ENCODE measurements at places on chromosomes 16 and 17.

GRCh38 chr17:9729735-9730420 lies 61.5 kb downstream of the DHRS7C start:
- DNase-seq: no peak

DNA sequence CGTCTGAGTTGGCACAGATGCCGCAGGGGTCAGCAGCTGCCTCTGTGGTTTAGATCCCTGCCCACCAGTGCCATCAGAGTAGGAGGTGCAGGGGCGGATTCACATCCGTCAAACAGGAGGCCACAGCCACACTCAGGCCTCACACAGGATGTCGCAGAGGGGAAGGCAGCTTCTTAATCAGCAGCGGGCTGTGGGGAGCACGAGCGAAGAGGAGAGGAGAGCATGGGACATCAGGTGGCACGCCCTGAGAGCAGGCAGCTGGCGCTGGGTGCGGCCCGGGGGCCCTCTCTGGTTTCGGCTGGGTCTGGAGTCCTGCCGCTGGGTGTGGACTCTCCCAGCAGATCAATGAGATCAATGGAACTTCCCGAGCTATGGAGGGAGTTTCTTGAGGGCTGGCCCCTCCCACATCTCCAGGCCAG lies 9.6 kb downstream of the LLGL2 start:
- DNase-seq: no peak

- no peak for DNase-seq
Observed at GRCh38 chr16:407253-407652, 5.6 kb downstream of the DECR2 start.

DNA sequence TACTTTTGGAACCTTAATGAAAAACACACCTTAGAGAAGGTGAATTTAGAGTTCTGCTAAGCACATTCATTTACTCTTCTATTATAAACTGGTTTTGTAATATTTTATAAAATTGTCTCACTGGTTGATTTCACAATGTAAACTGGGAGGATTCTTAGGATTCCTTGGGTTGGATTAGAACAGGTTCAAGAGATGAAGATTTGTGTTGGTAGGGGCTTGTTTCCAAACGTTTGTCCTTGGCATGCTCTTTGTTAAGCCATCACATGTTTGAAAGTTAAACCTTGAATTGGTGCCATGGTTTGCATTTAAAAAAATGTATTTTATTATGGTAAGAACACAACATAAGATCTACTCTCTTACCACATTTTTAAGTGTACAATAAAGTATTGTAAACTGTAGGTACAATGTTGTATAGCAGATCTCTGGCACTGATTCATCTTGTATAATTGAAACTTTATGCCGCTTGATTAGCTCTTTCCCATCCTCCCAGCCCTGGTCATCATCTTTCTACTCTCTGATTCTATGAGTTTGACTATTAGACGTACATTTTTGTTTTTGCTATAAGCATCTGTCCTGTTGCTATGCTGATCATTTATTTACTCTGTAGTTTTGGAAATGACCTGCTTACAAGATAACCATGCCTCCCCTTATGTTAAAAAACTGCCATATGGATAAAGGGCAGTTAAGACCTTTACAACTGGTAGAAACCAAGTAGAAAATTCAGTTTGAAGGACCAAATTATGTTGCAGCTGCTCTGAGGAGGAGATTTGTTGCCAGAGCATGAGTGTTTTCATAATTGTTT lies 9.6 kb downstream of the FTO start:
- no peak for DNase-seq

GRCh38 chr16:78094166-78094565 lies 5.3 kb upstream of the WWOX start:
- no peak for DNase-seq

DNA sequence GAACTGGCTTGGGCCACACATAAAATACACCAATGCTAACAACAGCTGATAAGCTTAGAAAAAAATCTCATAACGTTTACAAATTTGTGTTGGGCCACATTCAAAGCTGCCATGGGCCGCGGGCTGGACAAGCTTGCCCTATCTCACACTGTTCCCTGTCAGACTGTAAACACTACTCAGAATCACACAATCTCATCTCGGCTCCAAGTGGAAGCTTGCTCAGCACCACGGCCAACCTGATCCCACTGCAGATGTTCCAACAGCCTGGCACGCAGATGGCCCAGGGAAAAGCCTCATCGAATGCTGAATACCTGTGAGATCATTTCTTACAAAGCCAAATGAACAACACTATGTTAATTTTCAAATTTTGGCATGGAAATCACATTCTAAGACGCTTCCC lies 125.8 kb downstream of the ANKRD11 start:
- no peak for DNase-seq

DNA sequence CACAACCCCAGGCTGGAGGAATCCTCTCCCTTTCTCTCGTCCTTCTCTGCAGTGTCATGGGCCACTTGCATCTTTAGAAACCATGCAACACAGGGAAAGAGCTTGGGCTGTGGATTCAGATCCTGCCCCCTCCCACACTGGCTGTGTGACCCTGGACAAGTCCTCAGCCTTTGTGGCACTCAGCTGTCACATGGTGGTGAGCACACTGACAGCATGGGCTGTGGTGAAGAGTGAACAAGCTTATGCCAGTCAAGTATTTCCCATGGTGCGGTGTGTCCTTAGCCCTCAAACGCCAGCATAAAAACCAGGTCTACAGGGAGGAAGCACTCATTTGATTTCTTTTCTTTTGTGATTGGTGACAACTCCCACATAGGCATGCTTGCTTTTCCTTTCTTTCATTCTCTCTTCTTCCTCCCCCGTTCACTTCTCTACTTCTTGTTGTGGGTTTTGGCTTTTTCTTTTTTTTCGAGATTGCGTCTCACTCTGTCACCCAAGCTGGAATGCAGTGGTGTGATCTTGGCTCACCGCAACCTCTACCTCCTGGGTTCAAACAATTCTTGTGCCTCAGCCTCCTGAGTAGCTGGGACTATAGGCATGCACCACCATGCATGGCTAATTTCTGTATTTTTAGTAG lies 314.2 kb downstream of the CPPED1 start:
- no peak for DNase-seq

GRCh38 chr16:27221576-27222248 lies 18.4 kb downstream of the KDM8 start:
- DNase-seq: no peak

DNA sequence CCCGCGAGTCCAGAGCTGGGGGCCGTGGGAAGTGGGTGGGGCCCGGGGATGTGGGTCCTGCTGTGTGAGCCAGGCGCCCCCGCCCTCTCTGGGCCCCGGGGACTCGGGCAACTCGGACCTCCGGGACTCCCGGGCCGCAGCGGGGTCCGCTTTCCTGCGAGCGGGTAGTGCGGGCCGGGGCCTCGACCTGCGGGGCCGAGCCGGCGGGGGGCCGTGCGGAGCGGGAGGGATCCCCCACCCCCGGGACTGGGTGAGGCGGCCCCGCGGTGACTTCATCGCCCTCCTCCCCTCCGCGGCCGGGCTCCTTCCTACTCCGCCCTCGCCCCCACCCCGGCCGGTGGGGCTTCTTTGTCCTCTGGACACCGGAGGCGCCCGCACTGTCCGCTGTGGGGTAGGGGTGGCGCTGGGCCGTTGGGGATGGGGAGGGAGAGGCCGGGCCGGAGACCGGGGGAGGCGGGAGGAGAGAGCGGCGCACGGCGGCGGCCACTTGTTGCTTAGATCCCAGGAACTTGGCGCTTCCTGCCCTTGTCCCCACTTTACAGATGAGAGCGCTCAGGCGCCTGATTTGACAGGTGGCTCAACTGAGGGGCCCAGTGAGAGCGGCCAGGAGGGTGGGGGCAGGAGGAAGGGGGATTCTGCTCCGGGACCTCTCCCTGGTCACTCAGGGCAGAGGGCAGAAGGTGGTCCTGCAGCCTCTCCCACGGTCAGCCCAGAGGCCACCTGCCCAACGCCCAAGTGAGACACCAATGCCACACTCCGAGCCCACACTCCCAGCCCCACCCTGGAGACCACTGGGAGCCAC lies 874 bp downstream of the CMTM3 start:
- DNase-seq: no peak

GRCh38 chr17:41965694-41966462 lies 717 bp upstream of the CNP start:
- no peak for DNase-seq

DNA sequence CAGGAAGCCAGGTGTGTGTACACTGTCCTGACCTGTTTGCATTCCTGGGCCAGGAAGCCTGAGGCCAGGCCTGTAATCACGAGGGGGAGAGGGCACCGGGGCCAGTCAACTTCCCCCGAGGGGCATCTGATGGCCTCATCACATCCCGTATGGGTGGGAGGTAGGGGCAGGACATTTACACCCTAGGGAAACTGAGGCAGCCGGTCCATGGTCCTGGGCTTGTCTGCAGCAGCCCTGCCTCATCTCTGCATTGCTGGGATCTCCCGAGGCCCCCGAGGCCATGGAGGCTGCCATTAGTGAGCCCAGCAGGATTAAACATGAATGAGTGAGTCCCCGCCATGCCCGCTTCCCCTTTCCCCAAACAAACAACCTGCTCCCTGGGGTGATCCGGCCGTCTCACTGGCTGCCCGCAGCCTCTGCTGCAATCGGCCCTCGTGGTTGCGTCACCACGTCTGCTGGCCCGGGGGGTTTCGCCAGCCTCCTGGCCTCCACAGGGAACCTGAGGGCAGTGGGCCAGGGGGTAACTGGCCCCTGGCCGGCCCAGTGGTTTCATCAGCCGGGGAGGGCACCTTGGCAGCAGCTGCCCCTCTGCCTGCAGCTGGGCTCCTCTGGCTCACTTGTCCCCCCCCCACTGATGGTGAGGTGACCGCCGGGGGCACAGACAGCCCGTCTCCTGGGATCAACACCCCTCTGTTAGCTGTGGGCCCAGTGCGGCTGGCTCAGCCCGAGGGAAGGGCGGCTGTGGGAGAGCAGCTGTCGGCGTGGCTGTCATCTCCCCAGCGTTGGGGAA lies 88.3 kb upstream of the GSE1 start:
- DNase-seq: no peak

GRCh38 chr16:56247808-56248207 lies 56.5 kb downstream of the GNAO1 start:
- DNase-seq: no peak

- no peak for DNase-seq
Observed at GRCh38 chr17:59840329-59841090, 52.2 kb downstream of the TUBD1 start.

- no peak for DNase-seq
Observed at GRCh38 chr16:22162656-22163009, 327 bp downstream of the SDR42E2 start.

DNA sequence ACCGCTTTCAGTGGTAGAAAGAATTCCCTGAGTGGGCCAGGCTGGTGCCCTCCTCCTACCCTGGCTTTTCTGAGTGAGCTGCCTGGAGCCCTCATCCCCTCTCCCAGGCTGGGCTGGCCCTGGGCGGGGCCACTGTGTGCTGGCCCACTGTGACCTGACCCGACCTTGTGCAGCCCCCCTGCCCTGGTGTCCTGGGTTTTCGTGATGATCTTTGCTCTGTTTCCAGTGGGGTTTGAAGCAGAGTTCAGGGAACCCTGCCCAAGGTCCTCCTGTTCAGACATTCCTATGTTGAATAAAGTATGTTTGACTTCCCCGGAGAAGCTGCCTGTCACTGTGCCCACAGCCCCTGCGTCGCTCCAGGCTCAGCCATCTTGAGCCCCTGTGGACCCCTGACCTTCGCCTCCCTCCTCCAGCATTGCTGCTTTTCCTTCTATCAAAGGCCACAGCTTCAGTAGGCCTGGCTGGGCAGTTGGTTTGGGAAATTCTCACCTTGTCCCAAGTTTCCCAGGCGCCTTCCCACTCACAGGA lies 13.7 kb upstream of the NAGLU start:
- no peak for DNase-seq

DNA sequence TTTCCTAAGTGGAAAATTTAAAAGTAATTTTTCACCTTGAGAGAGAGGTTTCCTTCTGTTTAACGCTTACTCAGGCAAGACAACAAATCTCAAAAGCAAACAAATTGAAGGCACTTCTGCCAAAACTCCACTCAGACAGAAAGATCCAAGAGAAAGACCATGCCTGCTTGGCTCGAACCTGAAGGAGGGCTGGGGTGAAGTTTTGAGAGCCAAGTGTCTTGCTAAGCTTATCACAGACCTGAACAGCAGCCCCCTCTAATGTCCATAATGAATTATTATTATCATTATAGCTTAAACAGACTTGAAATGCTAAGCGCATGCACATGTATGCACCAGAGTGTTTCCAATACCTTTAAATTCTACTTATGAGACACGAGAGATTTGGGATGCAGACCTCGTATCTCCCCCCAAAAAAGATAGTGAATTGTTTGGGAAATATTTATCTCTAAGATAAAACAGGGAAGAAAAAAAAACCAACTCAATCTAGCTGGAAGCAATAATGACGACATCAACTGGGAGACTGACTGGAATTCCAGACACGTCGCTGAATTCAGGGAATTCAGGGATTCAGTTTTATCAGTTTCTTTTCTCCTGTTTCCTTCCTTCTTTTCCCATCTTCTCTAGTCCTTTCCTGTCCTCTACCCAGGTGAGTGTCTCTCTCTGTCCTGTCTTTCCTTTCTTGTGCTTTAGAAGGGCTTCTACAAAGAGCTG lies 473.2 kb downstream of the RBFOX1 start:
- no peak for DNase-seq

DNA sequence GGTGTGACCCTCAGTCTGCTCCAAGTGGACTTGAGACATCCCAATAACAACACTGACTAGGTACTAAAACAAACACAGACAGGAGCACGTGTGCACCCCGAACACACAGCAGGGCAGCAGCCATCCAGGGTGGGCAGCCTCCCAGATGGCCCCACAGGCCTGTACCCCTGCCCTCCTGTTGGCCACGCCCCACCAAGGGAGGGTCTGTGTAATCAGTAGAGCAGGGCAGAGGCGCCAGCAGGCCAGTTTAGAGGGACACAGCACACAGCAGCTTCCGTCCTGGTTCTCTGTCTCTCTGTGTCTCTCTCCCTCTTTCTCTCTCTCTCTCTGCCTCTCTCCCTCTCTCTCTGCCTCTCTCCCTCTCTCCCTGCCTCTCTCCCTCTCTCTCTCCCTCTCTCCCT lies 21.4 kb downstream of the ACTG1 start:
- DNase-seq: no peak

GRCh38 chr17:47733674-47734410 lies 806 bp downstream of the TBX21 start:
- no peak for DNase-seq

- DNase-seq: no peak
Observed at GRCh38 chr17:45906237-45906636, 11.9 kb downstream of the MAPT start.

- no peak for DNase-seq
Observed at GRCh38 chr17:32503251-32504165, 16.7 kb downstream of the CDK5R1 start.

GRCh38 chr16:66701516-66701915 lies 5.0 kb upstream of the CMTM4 start:
- DNase-seq: no peak

GRCh38 chr16:19843371-19843770 lies 41.3 kb downstream of the GPRC5B start:
- DNase-seq: no peak

DNA sequence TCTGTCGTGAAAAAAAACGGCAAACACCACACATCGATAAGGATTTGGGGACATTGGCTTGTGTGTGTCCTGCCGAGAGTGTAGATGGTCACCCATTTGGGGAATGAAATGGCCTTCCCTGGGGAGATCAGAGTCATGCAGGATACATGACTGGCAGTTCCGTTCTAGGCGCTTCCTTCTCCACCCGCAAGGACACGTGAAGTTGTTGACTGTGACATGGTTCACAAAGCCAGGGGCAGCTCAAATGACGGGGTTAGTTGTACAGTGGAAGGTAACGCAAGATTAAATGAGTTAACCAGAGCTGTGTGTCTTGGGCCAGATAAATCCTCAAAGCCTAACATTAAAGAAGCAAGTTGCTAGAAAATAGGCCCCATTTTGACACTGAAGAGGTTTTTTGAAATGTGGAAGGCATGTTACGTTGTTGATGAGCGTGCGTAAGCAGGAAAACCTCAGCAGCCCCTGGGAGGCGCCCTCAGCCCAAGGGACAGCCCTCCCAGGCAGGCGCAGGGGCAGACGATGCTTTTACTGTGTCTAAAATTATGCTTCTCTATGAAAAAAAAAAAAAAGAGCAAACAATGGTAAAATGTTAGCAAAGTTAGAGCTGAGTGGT lies 35.9 kb upstream of the CHMP6 start:
- DNase-seq: no peak

Data from fibroblast of skin of left quadriceps (primary cell).